Activated CD8-positive, alpha-beta memory T cell treated with anti-CD3 and anti-CD28 coated beads for 24 hours (primary cell): ENCODE measurements at places on chromosomes 3 and 15.

DNA sequence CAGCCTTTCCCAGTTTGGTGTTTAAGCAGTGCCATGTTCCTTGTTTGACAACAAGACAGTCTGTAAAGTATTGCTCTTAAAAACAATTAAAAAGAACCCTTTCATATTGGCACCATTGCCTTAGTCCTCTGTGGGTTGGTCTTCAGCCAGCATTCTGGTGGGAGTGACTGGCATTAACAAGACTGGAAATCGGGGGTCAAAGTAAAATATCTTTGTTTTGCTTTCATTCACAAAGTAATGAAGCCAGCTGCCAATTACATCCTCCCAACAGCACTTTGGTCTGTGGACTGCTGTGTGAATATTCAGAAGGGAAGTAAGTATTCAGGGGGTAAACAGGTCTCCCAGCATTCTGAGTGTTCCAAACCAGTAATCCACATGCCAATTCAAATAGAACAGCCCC is 8.3 kb upstream of the VILL start:
- DNase-seq: peak; percentile 3

DNA sequence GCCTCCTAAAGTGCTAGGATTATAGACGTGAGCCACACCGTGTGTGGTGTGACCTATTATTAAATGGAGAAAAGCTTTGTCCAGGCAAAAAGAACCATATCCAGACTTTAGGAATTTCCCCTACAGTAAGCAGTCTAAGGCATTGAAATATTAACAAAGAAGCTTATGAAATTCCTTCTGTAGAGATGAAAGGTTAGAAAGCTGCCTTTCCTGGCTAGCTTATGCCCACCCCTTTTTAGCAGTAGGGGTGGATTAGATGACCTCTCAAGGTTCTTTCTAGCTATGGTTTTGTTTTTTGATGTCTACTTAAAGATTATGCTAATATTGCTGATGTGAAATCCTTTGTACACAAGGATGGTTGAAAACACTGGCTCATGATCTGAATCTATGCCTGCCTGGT is 13.9 kb downstream of the OXSM start:
- DNase-seq: no peak

DNA sequence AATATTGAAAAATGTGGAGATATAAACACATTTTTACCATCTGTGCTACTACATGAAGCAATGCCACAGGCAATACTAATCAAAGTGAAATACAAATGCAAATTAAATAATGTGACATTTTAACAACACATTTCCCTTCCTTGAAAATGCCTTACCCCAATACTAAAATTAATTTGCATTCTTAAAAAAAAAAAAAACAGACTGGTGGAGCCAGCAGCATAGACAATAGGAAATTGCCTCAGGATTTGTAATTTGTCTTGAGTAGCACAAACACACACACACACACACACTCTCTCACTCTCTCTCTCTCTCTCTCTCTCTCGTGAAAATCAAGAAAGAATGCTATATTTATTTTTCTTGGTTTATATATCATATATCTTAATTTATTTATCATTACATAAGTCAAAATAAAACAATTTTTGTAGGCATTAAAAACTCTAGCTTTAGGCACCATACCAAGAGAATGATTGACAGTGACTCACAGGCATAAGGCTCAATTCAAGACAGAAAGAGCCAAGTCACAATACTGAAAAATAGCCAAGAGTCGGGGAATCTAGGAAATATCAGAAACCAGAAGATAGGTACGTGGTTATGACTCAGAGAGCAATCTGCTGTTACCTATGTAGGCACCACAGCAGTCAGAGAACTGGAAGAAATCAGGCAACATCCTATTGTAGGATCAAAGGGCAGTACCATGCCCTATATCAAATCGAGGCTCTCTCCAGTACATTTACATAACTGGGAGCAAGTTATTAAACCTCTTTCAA is 23.0 kb downstream of the SUCNR1 start:
- no peak for DNase-seq

DNA sequence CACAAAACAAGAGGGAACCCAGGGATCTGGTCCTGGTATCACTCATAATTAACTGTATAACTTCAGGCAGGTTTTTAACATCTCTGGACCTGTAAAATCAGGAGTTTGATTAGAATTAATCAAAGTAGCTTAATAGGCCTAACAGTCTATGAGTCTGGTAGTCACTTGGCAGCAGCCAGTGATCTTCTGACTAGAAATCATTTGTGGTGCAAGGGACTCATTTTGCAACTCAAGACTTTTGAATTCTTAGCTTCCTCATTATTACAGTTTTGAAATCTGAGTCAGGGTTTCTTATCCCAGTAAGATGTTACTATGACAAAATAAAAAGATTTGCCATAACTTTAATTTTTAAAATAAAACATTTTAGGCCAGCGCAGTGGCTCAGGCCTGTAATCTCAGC is 70.8 kb downstream of the TMCC1 start:
- DNase-seq: no peak

DNA sequence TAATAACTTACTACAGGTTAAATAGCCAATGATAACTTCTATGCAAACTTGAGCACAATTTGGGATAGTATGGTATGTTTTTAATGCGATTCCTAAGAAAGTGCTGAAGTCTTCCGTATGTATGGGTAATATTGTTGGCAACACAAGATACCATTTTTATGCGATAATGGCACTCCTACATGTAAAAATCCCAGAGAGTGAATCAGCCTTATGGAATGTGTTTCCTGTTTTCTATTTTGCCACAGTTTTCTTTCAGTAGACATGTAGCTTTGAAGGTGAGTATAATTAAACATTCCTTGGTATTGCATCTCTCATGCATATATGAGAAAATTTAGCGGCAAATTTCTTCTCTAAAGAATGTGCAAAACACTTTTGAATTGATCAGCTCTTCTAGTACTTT is 396.8 kb upstream of the AZI2 start:
- DNase-seq: no peak

DNA sequence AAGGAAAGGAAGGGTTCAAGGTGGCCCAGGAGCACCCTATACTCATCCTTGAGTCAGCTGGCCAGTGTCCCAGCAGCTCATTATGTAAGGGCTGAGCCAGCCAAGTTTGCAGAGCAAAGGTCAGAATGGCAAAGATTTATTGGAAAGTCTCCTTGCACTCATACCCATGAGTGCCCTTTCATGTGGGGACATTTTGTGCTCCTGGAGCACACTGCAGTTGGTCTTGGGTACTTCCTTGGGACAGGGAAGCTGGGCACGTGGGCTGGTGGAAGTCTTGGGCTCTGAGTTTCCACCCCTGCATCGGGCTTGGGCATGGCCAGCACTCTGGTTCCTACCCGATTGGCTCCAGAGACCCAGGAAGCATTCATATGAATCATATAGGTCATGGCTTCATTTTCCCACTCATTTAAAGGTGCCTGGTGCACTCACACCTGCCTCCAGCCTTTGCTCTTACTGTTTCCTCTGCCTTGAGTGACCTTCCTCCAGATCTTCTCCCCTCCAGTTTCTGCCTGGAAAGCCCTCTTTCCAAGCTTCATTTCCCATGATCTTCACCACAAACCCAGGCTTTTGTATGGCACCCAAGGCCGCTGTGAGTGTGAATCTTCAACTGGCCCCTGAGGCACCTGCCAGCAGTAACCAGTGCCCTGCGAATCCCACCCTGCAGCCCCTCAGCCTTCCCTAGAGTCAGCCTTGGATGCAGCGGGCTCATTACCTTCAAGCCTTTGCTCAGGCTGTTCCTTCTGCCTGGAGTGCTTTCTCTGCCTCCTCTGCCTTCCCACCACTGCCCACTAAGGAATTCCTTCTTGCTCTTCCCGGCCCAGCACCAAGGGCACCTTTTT is 10.5 kb upstream of the PRKCD start:
- DNase-seq: no peak

GRCh38 chr3:29614954-29615353 is 334.1 kb downstream of the RBMS3 start:
- DNase-seq: no peak

- DNase-seq: peak; percentile 62
Observed at GRCh38 chr15:69857686-69858391, 239.9 kb downstream of the TLE3 start.

DNA sequence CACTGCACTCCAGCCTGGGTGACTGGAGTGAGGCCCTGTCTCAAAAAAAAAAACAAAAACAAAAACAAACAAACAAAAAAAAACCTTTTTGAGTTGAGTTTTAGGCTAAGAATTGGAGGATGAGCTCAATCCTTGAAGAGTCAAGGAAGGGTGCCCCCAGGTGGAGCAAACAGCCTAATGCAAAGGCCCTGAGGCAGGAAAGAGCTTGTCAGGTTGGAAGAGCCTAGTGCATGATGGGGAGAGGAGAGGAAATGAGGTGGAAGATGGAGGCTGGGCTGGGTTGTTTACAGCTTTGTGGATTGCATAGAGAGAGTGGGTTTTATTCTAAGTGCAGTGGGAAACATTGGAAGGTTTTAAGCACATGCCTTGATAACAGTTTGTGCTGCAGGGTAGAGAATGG is 2.1 kb upstream of the SNX22 start:
- no peak for DNase-seq

- DNase-seq: peak; percentile 69
Observed at GRCh38 chr15:89399238-89400115, 64.9 kb upstream of the POLG start.

- DNase-seq: no peak
Observed at GRCh38 chr3:79268422-79268821, 499.4 kb downstream of the ROBO1 start.

DNA sequence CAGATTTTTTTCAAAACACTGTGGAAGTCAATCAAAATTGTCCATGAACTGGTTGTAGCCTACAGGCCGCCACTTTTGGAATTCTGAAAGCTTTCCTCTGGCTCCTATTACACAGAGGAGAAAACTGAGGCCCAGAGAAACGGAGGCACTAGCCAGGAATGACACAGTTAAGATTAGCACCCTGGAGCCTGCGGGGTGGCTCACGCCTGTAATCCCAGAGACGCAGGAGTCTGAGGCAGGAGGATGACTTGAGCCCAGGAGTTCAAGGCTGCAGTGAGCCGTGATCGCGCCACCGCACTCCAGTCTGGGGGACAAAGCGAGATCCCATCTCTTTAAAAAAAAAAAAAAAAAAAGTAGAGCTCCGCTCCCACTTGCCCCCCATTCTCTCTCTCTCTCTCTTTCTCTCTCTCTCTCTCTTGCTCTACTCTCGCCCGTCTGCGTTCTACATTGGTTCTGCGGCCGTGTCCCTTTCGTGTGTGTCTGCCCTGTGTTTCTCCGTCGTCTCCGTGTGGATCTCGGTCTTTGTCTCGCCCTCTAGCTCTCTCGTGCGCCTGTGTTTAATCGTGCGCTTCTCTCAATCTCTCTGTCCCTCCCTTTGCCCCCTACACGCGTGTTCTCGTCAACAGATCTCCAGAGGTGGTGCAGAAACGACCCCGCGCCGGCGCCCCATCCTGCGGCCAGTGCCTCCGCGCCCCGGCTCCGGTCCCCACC is 512 bp upstream of the TRH start:
- DNase-seq: no peak

DNA sequence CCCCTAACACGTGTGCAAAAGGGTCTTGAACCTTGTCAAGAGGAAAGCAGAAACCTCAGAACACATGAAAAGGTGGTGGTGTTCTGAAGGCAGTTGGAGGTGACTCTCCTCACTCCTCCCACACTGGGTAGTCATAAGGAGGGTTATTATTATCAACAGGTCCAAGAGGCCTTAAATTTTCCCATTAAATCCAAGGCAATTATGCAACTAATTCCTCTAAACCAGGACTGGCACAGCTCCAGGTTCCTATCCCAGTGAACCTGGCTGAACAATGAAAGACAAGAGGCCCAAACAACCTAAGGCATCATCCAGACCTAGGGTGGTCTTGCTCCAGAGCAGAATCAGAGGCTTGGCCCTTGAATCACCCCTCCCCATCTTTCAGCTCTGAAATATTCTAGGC is 15.0 kb downstream of the MYLK start:
- DNase-seq: no peak

- DNase-seq: no peak
Observed at GRCh38 chr3:195401943-195402342, 40.9 kb downstream of the ACAP2 start.

DNA sequence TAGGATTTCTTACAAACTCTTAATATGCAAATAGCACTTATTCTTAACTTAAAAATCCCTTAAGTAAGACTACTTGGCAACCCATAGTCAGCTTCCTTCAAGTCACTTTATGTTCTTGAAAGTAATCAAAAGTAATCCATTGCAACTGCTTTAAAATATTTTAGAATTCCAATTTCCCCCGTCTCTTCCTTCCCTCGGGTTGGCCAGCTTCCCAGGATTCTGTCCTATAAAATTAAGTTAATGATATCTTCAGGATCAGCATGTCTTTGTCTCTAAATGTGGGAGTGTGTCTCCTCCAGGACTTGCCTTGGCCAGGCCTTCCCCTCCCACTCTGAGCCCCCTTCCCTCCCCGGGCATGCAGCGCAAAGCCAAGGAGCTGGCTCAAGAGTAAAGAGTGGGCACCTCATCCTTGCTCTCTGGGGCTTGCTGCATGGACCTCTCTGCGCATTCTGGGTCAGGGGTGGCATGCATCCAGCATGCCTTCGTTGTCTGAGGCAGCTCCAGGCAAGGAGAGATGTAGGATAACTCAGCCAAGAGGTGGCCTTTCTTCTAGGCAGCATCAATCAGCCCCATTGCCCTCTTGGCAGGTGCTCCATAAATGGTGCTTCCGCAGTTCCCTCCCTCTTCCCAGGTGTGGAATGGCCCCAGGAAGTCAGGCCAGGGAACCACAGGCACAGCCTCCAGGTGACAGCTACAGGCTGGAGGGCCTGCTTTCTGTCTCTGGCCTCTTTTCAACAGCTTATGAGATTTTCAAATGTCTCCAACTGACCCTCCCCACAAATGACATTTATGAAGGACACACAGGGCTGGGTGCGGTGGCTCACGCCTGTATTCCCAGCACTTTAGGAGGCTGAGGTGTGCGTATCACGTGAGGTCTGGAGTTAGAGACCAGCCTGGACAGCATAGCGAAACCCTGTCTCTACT is 108.7 kb upstream of the ALDH1A3 start:
- DNase-seq: no peak

- no peak for DNase-seq
Observed at GRCh38 chr3:109853077-109853731, 515.9 kb upstream of the DPPA4 start.

DNA sequence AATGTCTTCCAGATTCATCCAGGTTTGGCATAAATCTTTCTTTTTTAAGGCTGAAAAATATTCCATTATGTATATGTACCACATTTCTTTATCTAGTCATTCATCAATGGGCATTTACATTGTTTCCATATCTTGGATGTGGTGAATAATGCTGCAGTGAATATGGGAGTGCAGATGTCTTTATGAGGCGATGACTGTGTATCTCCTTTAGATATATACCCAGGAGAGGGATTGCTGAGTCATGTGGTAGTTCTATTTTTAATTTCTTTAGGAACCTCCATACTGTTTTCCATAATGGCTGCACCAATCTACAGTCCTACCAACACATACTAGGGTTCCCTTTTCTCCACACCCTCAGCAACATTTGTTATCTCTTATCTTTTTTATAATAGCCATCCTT is 96.3 kb downstream of the LRRC28 start:
- no peak for DNase-seq

DNA sequence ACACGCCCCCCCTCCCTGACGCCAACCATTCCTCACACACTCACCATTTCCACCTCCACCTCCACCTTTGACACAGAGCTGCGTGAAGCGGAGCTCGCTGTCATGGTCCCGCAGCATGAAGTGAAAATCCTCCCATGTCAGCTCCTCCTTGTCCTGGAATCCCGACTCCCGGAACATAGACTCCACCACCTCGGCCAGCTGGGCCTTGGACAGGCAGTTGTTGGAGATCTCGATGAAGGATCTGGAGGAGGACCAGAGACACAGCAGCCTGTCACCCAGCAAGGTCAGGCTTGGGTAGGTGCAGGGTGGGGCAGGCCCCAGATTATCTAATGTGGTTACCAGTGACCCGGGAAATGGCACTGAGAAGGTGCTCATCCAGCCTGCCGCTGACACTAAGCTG is 12.2 kb downstream of the DUOX2 start:
- DNase-seq: no peak

- peak; percentile 49 for DNase-seq
Observed at GRCh38 chr3:194261581-194262063, 89.5 kb downstream of the CPN2 start.
